Upper lobe of left lung (tissue), 6 donors: ENCODE measurements at places on chromosomes 4 and X. TPM values are rescaled to one million over a fixed set of nuclear protein-coding genes. Genes with fewer than 3 reads are reported as not detected.

- H3K4me3 ChIP-seq, result no peak overlapping the region
- no peaks in the 10 kb centered on the region for H3K36me3 ChIP-seq
- DNase-seq, result no peak
- no peak overlapping the region for H3K27ac ChIP-seq
- H3K4me1 ChIP-seq, result peaks cover 5% of the 10 kb centered on the region
Observed at GRCh38 chrX:69234624-69235023, 69.4 kb upstream of the PJA1 start.

- peaks cover 5% of the 10 kb centered on the region for H3K4me1 ChIP-seq
- H3K36me3 ChIP-seq, result no peaks in the 10 kb centered on the region
- H3K27ac ChIP-seq, result no peak overlapping the region
- peaks cover 90% of the 10 kb centered on the region for H3K27me3 ChIP-seq
- no peak for DNase-seq
- peak overlapping the region; percentile 6 for H3K4me3 ChIP-seq
Observed at GRCh38 chr4:8860892-8861575, 10.6 kb downstream of the HMX1 start.

- no peak for DNase-seq
- no peaks in the 10 kb centered on the region for H3K36me3 ChIP-seq
- H3K4me3 ChIP-seq, result no peak overlapping the region
- H3K27ac ChIP-seq, result no peak overlapping the region
- H3K27me3 ChIP-seq, result no peaks in the 10 kb centered on the region
- H3K4me1 ChIP-seq, result no peaks in the 10 kb centered on the region
Observed at GRCh38 chr4:17058916-17059741, 160.7 kb upstream of the LDB2 start.

The SH3D19 gene
- total RNA-seq, result 116 TPM

- H3K4me3 ChIP-seq, result peak overlapping the region; percentile 2
- H3K27ac ChIP-seq, result peak overlapping the region; percentile 89
- H3K27me3 ChIP-seq, result no peaks in the 10 kb centered on the region
Observed at GRCh38 chr4:24794480-24794879, 893 bp upstream of the SOD3 start.

The PRKX gene
- 19.5 TPM for total RNA-seq

The HPGD gene
- 67.4 TPM for total RNA-seq

The TKTL1 gene
- total RNA-seq, result not detected

The SPARCL1 gene
- 406 TPM for total RNA-seq

- no peaks in the 10 kb centered on the region for H3K4me1 ChIP-seq
- no peak overlapping the region for H3K27ac ChIP-seq
- no peaks in the 10 kb centered on the region for H3K36me3 ChIP-seq
- no peaks in the 10 kb centered on the region for H3K27me3 ChIP-seq
- DNase-seq, result no peak
- H3K4me3 ChIP-seq, result no peak overlapping the region
Observed at GRCh38 chr4:164529486-164529885, 224.4 kb upstream of the SMIM31 start.

GRCh38 chr4:125350470-125351135, 35.8 kb downstream of the FAT4 start:
- no peak for DNase-seq
- no peak overlapping the region for H3K4me3 ChIP-seq
- no peaks in the 10 kb centered on the region for H3K36me3 ChIP-seq
- H3K4me1 ChIP-seq, result no peaks in the 10 kb centered on the region
- no peak overlapping the region for H3K27ac ChIP-seq
- H3K27me3 ChIP-seq, result no peaks in the 10 kb centered on the region

- no peaks in the 10 kb centered on the region for H3K36me3 ChIP-seq
- H3K27ac ChIP-seq, result peak overlapping the region; percentile 91
- peak overlapping the region; percentile 22 for H3K4me3 ChIP-seq
- H3K27me3 ChIP-seq, result no peaks in the 10 kb centered on the region
- H3K4me1 ChIP-seq, result peaks cover 62% of the 10 kb centered on the region
Observed at GRCh38 chrX:40013266-40014195, 84.2 kb downstream of the BCOR start.

GRCh38 chrX:13569479-13570260, at the start of gene EGFL6:
EGFL6 (plus strand) TSS chrX:13569601; CDS start chrX:13569862, 261 bp downstream.
- H3K27me3 ChIP-seq, result no peaks in the 10 kb centered on the region
- peak within 1 kb of the TSS; percentile 29 for H3K4me3 ChIP-seq
- no peak within 1 kb of the TSS for H3K27ac ChIP-seq
- H3K4me1 ChIP-seq, result peaks cover 9% of the 10 kb centered on the region
- H3K36me3 ChIP-seq, result no peaks in the 10 kb centered on the region

The SLC10A6 gene
- 0.78 TPM for total RNA-seq

GRCh38 chr4:164753873-164754488, at the start of gene SMIM31:
SMIM31 (plus strand) TSS chr4:164754131; CDS start chr4:164770444, 16,313 bp downstream.
- H3K4me1 ChIP-seq, result no peaks in the 10 kb centered on the region
- no peak within 1 kb of the TSS for H3K4me3 ChIP-seq
- H3K27me3 ChIP-seq, result no peaks in the 10 kb centered on the region
- H3K36me3 ChIP-seq, result no peaks in the 10 kb centered on the region
- H3K27ac ChIP-seq, result no peak within 1 kb of the TSS
- no peak for DNase-seq

- no peak overlapping the region for H3K4me3 ChIP-seq
- no peak for DNase-seq
Observed at GRCh38 chr4:3112201-3112600, 37.7 kb downstream of the HTT start.

The MAGEA2B gene
- total RNA-seq, result not detected

The ESX1 gene
- total RNA-seq, result not detected

GRCh38 chr4:4673070-4673469, 131.2 kb upstream of the STX18 start:
- H3K27ac ChIP-seq, result no peak overlapping the region
- H3K4me1 ChIP-seq, result no peaks in the 10 kb centered on the region
- no peaks in the 10 kb centered on the region for H3K36me3 ChIP-seq
- no peak for DNase-seq
- no peaks in the 10 kb centered on the region for H3K27me3 ChIP-seq

DNA sequence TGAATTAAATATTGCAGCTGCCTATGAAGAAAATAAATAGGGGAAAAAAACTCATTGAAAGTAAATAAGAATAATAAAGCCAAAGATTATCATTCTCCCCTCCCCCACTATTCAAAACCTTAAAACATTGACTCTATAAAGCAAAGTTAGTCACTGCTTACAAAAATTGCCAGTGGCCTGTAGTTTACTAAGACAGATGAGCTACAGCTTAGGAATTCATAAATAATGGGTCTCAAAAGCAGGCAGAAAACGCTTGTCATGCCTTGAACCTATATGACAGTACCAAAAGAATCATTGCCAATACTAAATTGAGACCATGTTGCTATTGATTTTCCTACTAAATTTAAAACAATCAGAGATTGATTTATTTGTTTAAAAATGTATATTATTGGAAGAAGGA, 78.9 kb downstream of the SLC10A7 start:
- H3K4me3 ChIP-seq, result no peak overlapping the region
- H3K36me3 ChIP-seq, result no peaks in the 10 kb centered on the region
- H3K27me3 ChIP-seq, result no peaks in the 10 kb centered on the region
- no peaks in the 10 kb centered on the region for H3K4me1 ChIP-seq
- no peak overlapping the region for H3K27ac ChIP-seq

GRCh38 chrX:116757491-116757890, 294.7 kb upstream of the CT83 start:
- DNase-seq, result no peak
- H3K4me1 ChIP-seq, result no peaks in the 10 kb centered on the region
- no peaks in the 10 kb centered on the region for H3K27me3 ChIP-seq
- H3K4me3 ChIP-seq, result no peak overlapping the region

DNA sequence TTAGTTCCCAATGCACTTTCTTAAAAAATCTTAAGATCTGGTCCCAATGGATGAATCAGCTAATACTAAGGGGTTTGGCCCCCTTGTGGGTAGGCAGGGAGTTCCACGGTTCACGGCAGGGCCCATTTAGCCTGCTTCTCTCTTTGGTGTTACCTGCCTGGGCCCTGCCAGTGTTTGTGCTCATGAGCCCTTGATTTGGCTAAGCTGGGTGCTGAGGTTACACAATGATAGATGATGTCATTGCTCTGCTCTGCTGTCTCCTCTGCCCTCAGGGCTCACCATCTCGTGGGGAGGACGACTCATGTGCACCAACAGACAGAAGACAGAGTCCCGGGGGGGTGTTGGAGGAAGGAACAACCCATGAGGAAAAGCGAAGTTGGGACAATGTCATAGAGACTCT, 24.4 kb downstream of the RTL5 start:
- peak overlapping the region; percentile 46 for H3K27ac ChIP-seq
- no peaks in the 10 kb centered on the region for H3K36me3 ChIP-seq
- DNase-seq, result peak; percentile 61
- H3K27me3 ChIP-seq, result no peaks in the 10 kb centered on the region
- H3K4me1 ChIP-seq, result no peaks in the 10 kb centered on the region

GRCh38 chr4:150229520-150229919, 151.3 kb downstream of the DCLK2 start:
- no peak overlapping the region for H3K4me3 ChIP-seq
- no peaks in the 10 kb centered on the region for H3K4me1 ChIP-seq
- H3K36me3 ChIP-seq, result no peaks in the 10 kb centered on the region
- no peak for DNase-seq
- no peaks in the 10 kb centered on the region for H3K27me3 ChIP-seq

The MAGEB17 gene
- not detected for total RNA-seq

DNA sequence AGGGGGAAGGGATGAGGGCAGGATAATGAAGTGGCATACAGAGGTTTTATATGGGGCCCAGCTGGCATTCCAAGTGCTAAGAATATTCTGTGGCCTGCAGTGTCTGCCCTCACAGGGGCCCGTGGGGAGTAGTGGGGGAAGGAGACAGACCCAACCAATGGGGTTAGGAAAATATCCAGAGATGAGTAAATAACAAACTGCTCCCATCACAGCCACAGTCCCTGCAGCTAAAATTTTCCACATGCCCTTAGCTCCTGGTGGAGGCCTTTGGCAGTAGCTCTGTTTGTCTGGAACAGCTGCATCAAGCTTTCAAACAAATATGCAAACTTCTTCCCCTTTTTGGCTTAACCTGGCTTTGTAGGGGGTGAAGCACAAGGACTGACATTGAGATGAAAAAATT, 3.1 kb downstream of the SRPX2 start:
- DNase-seq, result no peak
- no peaks in the 10 kb centered on the region for H3K36me3 ChIP-seq
- peaks cover 2% of the 10 kb centered on the region for H3K4me1 ChIP-seq
- H3K4me3 ChIP-seq, result no peak overlapping the region

GRCh38 chr4:80419946-80420345, 84.4 kb downstream of the CFAP299 start:
- H3K27ac ChIP-seq, result no peak overlapping the region
- no peaks in the 10 kb centered on the region for H3K27me3 ChIP-seq
- no peak overlapping the region for H3K4me3 ChIP-seq
- no peak for DNase-seq

GRCh38 chr4:67762086-67762485, 7.9 kb upstream of the GNRHR start:
- no peaks in the 10 kb centered on the region for H3K27me3 ChIP-seq
- no peak for DNase-seq
- no peak overlapping the region for H3K27ac ChIP-seq
- no peaks in the 10 kb centered on the region for H3K4me1 ChIP-seq
- no peaks in the 10 kb centered on the region for H3K36me3 ChIP-seq

- no peaks in the 10 kb centered on the region for H3K4me1 ChIP-seq
- H3K36me3 ChIP-seq, result no peaks in the 10 kb centered on the region
- DNase-seq, result no peak
- H3K27ac ChIP-seq, result no peak overlapping the region
- H3K27me3 ChIP-seq, result peaks cover 5% of the 10 kb centered on the region
Observed at GRCh38 chrX:111101580-111101979, 5.6 kb downstream of the PAK3 start.

DNA sequence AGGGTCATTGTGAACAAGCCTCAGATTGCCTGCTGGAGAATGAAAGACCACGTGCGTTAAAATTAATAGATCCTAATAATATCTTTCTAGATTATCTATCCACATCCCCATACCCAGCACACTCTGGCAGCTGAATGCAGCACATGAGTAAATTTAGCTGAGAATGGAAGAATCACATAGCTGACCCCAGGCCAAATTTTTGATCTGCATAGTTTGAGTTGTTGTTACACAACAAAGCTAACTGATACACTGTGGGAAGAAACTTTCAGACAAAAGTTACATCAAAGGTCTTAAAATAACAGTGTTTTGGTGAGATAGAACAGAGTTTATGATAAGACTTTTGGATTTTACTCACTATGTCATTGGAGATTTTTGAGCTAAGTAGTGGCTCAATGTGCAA, 72.4 kb upstream of the ANXA10 start:
- H3K27ac ChIP-seq, result no peak overlapping the region
- no peaks in the 10 kb centered on the region for H3K36me3 ChIP-seq
- H3K27me3 ChIP-seq, result no peaks in the 10 kb centered on the region
- H3K4me3 ChIP-seq, result no peak overlapping the region

The AFM gene
- total RNA-seq, result not detected

The GLOD5 gene
- total RNA-seq, result 2.0 TPM

- H3K27ac ChIP-seq, result no peak overlapping the region
- no peaks in the 10 kb centered on the region for H3K36me3 ChIP-seq
- H3K4me3 ChIP-seq, result no peak overlapping the region
Observed at GRCh38 chrX:43481576-43481975, 174.5 kb upstream of the MAOA start.

GRCh38 chr4:152997288-152997687, 61.2 kb downstream of the FHDC1 start:
- peaks cover 8% of the 10 kb centered on the region for H3K4me1 ChIP-seq
- H3K27ac ChIP-seq, result no peak overlapping the region
- no peak for DNase-seq
- H3K27me3 ChIP-seq, result no peaks in the 10 kb centered on the region
- no peak overlapping the region for H3K4me3 ChIP-seq

- no peak for DNase-seq
- H3K27ac ChIP-seq, result no peak overlapping the region
- no peak overlapping the region for H3K4me3 ChIP-seq
- no peaks in the 10 kb centered on the region for H3K36me3 ChIP-seq
Observed at GRCh38 chr4:62544428-62544827, 1344.3 kb downstream of the ADGRL3 start.

The SERTM2 gene
- not detected for total RNA-seq

- H3K4me3 ChIP-seq, result no peak overlapping the region
- no peak for DNase-seq
- H3K27me3 ChIP-seq, result no peaks in the 10 kb centered on the region
- H3K36me3 ChIP-seq, result no peaks in the 10 kb centered on the region
- H3K27ac ChIP-seq, result no peak overlapping the region
Observed at GRCh38 chrX:115226929-115227328, 7.0 kb downstream of the LRCH2 start.

GRCh38 chrX:40949071-40949470, 136.2 kb upstream of the USP9X start:
- H3K27me3 ChIP-seq, result no peaks in the 10 kb centered on the region
- H3K27ac ChIP-seq, result no peak overlapping the region
- DNase-seq, result no peak
- H3K4me3 ChIP-seq, result no peak overlapping the region
- H3K36me3 ChIP-seq, result no peaks in the 10 kb centered on the region

- H3K27me3 ChIP-seq, result no peaks in the 10 kb centered on the region
- no peak overlapping the region for H3K4me3 ChIP-seq
- H3K36me3 ChIP-seq, result no peaks in the 10 kb centered on the region
- no peaks in the 10 kb centered on the region for H3K4me1 ChIP-seq
- no peak for DNase-seq
Observed at GRCh38 chr4:159292137-159292896, 189.4 kb downstream of the RAPGEF2 start.

The AMTN gene
- not detected for total RNA-seq

The TMEM35A gene
- total RNA-seq, result 1.3 TPM
